M059J (cell line): ENCODE measurements at places on chromosomes 12 and 14. TPM values are rescaled to one million over a fixed set of nuclear protein-coding genes. Genes with fewer than 3 reads are reported as not detected.

- no peak for DNase-seq
Measured at GRCh38 chr12:69431591-69432222, 38.5 kb upstream of the FRS2 start.

The RERG gene
- total RNA-seq: 1.4 TPM in 1 of 2 replicates, not detected in the other

DNA sequence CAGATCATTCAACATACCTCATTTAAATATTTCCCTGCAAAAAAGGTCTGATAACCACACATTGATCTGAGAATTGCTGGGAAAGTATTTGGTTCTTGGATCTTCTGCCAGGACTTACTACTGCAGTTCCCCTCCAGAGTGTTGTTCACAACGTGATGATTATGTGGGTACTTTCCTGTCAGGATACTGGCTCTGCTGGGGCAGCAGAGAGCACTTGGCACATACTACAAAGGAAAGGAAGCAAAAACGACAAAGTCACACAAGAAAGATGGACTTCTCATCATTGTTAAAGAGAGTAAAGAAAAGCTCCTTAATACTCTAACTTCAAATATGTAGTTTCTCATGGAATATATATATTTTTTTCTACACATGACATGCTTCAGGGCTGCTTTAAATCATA lies 11.5 kb downstream of the GNS start:
- DNase-seq: peak; percentile 28

The ANKS1B gene
- total RNA-seq: 0.52 and 4.1 TPM in 2 replicates

GRCh38 chr14:45120096-45120495 lies 14.2 kb downstream of the FKBP3 start:
- no peak for DNase-seq

The KLRK1 gene
- total RNA-seq: not detected in 2 replicates

The NRIP2 gene
- total RNA-seq: not detected in 2 replicates

- DNase-seq: no peak
Measured at GRCh38 chr14:52686176-52686575, 9.2 kb downstream of the ERO1A start.

The TAS2R19 gene
- total RNA-seq: 0.22 TPM in 1 of 2 replicates, not detected in the other

- no peak for DNase-seq
Measured at GRCh38 chr12:70985850-70986249, 65.3 kb upstream of the PTPRR start.

- no peak for DNase-seq
Measured at GRCh38 chr14:20675669-20676068, 8.7 kb upstream of the RNASE4 start.

The GLIPR1L1 gene
- not detected in 2 replicates for total RNA-seq

DNA sequence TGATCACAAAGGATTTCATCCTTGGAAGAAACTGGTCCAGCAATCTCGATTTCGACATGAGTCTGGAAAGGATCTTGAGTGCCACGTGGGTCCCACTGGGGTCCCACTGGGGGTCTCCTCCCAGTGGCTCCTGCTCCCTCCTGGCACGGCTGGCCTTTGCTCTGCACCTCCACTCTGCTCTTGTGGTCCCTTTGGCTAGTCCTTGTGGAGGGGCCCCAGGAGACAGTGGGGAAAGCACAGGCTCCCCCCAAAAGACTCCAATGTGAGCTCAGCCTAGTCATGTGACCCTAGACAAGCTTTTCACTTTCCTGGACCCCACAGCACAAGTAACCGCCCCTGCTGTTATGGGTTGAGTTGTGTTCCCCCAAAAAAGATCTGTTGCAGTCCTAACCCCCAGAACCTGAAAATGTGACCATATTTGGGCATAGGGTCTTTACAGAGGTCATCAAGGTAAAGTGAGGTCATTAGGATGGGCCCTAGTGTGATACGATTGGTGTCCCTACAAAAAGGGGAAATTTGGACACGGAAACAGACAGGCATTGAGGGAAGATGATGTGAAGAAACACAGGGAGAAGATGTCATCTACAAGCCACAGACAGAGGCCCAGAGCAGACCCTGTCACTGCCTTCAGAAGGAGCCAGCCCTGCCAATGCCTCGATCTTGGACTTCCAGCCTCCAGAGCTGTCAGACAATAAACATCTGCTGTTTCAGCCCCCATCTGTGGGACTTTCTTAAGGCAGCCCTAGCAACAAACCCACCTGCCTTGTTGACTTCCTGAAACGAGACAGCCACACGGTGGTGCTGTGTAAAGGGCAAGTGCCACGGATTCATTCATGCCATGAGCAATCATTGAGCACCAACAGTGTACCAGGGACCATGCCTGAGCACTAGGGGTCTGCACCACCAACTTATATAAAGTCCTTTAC lies 23.8 kb upstream of the PPP2R5C start:
- no peak for DNase-seq

DNA sequence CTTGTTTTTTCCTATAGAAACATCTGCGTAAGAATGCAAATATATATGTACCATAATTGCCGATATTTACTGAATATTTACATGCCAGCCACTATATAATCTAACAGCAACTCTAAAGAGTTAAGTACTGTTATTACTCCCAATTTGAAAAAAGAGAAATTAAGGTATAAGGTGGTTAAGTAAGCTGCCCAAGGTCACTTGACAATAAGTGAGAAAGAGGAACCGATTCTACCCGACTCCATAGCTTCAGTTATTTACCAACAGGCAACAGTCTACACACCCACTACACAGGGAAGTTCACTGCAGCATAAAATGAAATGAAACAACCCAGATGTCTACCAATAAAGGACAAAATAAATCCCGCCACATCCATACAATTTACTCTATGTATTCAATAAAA lies 1.1 kb downstream of the MIS18BP1 start:
- DNase-seq: peak; percentile 30

GRCh38 chr12:49251357-49251756 lies 13.5 kb upstream of the TUBA1C start:
- peak; percentile 61 for DNase-seq

GRCh38 chr14:55361190-55361589 lies 50.4 kb downstream of the ATG14 start:
- DNase-seq: no peak

The SIRT4 gene
- 2.2 and 7.4 TPM in 2 replicates for total RNA-seq

- no peak for DNase-seq
Measured at GRCh38 chr14:100775831-100776591, 49.3 kb downstream of the DLK1 start.

The ASPG gene
- total RNA-seq: not detected in 2 replicates

DNA sequence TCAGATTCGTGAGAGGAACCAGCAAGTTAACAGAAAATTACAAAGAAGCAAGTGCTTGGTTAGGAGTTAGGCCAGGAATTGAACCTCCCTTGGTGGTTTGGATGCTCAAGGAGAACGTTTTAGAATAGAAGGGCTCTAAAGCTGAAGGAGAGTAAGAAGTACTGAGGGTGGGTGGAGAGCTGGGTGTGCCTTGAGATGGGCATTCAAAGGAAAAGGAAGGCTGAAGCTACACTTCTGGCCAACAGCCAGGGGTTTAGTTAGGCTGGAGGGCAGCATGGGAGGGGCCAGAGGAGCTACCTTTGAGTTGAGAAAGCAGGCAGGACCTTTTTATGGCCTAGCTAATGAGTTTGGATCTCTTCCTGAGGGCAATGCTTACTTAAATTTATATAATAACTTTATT lies 421.2 kb downstream of the CCDC91 start:
- peak; percentile 8 for DNase-seq

- DNase-seq: no peak
Measured at GRCh38 chr12:130423991-130424857, 86.5 kb downstream of the PIWIL1 start.

GRCh38 chr14:24828486-24828885 lies 194.5 kb upstream of the GZMB start:
- DNase-seq: no peak

The LGMN gene
- 56.7 and 62.0 TPM in 2 replicates for total RNA-seq

DNA sequence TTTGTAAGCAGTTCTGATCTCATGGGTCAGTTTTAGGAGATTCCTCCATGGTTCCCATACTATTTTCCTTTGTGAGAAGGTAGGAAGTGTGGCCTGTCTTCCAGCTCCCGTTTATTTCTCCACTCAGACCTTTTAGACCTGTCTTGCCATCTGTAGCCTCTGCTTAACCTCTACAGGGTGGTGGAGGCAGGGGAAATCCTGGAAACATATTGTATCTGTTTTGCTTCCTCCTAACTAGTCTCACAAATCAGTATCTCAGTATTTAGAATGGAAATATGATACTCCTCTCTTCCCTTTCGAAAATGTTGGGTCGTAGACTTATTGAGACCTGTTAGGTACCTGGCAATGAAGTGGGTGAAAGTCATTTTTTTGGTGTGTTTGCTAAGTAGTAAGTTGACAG lies 399.4 kb upstream of the RGS6 start:
- DNase-seq: no peak

GRCh38 chr12:66453844-66454243 lies 151.6 kb downstream of the HELB start:
- DNase-seq: no peak

The TMTC2 gene
- 0.05 and 0.57 TPM in 2 replicates for total RNA-seq

GRCh38 chr12:65620046-65620445 lies 204.2 kb upstream of the HMGA2 start:
- no peak for DNase-seq

- DNase-seq: peak; percentile 82
Measured at GRCh38 chr12:104596134-104596799, 139.5 kb downstream of the CHST11 start.

- no peak for DNase-seq
Measured at GRCh38 chr12:122981036-122981471, 573 bp downstream of the ARL6IP4 start.

The PMCH gene
- total RNA-seq: not detected in 2 replicates

The MSI1 gene
- total RNA-seq: not detected in 2 replicates

The CBLN3 gene
- 0.15 and 1.2 TPM in 2 replicates for total RNA-seq

The RTN1 gene
- total RNA-seq: 0.49 TPM in 1 of 2 replicates, not detected in the other

The HOXC12 gene
- not detected in 2 replicates for total RNA-seq

The KRT71 gene
- total RNA-seq: not detected in 2 replicates

The REM2 gene
- 0.52 TPM in 1 of 2 replicates, not detected in the other for total RNA-seq

The CSRNP2 gene
- total RNA-seq: 12.6 and 16.8 TPM in 2 replicates

DNA sequence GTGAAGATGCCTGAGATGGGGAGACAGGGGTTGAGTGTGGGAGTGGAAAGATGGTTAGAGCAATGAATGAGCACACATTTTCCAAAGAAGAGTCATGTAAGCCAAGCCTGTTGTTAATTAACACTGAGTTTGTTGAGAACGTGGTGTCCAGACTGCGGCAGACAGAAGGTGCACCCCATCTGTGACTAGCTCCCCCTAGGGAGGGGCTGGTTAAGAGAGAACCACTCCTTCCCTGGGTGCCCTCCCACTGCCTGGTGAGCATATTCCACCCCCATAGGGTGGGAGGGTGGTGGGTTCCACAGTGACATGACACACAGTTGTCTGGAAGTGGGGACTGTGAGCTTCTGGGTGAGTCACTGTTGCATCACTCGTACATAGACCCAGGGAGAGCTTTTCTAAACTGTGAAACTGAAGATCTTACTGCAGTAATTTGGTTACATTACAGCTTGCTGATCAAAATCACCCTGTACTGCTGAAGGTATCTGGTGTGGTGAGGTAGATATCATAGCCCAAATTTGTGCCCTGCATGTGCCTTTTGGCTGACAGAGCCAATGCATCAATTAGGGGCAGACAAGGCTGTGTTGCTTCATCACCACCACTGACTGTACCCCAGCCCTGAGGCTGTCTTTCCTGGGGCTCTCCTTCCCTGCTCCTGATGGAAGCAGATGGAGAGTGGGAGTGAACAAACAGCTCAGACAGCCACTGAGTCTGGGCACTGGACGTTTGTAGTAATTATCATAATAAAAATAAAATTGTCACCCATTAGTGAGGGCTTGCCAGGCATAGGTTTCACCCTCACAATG lies 150.9 kb downstream of the EMP1 start:
- peak; percentile 50 for DNase-seq

DNA sequence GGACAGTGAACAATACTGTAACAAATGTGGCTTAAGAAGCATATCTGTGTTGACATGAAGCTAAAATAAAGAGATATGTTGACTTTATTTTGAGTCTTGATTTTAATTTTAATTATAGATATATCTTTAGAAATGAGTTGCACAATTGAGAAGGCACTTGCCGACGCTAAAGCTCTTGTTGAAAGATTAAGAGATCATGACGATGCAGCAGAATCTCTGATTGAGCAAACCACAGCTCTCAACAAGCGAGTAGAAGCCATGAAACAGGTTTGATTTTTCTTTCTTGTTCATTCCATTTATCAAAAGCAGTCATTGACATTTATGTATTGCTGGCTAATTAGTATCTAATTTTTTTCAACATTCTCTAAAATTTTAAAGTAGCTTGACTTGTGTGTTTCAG lies 15.8 kb downstream of the FGFR1OP2 start:
- no peak for DNase-seq
